ENCODE measurements at places on chromosomes 16 and 17. TPM values are rescaled to one million over a fixed set of nuclear protein-coding genes. Genes with fewer than 3 reads are reported as not detected.

GRCh38 chr17:29255926-29256522, 9.4 kb downstream of the CRYBA1 start:
- DNase-seq = no peak

DNA sequence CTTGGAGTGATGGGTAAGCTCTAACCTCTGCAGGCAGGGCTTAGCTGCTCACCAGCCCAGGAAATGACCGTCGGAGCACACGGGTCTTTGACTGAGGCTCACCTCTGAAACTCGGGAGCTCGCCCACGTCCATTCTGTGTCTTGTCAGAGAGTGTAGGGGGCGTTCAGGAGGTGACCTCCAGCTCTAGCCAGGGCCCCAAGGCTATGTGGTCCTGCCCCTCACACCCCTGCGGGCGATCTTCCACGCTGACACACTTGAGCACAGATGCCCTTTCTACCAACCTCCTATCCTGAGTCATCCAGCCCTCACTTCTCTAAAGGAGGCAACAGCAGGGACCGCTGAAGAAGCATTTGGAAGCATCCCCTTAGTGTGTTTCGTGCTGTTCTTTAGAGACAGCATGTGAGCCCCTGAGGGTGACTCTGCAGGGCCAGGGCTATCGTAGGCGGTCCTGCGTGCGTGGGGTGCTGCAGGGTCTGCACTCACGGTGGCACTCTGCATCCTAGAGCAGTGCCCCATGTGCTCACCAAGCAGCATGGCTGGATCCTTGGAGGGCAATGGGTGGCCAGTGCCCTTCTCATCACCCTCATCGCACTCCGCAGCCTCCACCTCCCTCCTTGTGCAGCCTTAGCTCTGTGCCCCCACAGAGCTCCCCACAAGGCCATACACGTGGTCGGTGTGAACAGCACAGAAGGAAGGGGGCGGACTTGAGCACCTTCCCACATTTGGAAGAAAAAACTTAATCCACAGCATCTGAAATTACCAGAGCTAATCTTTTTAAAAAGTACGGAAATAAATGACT, 33.8 kb downstream of the SLC47A1 start:
- no peak for DNase-seq

GRCh38 chr17:68443972-68444464, 13.3 kb downstream of the WIPI1 start:
- DNase-seq = no peak

DNA sequence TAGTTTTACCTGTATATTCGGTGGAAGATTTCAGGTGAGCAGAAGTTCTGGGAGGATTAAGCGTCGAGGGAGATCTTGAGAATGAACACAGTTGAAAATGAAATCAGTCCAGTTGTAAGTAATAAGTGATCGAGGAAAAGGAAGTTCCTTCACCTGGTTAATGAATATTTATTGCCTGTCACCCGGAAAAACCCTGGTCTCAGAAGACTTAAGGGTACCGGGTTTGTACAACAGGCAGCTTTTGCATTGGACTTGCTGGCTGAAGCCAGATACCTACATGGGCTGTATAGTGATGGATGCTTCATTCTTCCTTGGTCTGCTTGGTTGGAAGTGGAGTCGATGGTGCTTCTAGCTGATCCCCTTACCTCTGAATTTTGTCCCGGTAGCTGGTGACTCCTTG, 72.7 kb downstream of the PRKCA start:
- DNase-seq = no peak

DNA sequence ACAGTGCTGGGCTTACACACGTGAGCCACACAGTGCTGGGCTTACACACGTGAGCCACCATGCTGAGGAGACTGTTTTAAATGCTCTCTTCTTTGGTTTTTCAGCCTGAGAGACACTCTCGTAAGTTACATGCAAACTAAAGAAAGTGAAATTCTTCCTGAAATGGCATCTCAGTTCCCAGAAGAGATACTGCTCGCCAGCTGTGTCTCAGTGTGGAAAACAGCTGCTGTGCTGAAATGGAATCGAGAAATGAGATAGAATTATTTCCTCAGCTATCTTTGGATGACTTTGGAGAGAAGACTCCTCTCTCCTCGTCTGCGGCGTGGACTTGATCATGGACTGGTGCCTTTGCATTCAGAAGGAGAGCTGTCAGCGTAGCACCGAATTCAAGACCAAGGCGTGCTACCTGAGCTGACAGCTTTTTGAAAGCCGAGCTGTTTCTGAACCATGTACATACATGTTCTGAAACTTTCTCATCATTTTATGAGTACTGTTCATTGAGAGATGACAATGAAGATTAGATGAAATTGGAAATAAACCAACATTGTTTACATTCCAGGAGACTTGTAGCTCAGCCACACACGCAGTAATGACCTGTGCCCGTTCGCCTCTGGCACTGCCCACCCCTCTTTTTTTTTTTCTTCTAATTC, 21.6 kb upstream of the ENDOV start:
- no peak for DNase-seq

DNA sequence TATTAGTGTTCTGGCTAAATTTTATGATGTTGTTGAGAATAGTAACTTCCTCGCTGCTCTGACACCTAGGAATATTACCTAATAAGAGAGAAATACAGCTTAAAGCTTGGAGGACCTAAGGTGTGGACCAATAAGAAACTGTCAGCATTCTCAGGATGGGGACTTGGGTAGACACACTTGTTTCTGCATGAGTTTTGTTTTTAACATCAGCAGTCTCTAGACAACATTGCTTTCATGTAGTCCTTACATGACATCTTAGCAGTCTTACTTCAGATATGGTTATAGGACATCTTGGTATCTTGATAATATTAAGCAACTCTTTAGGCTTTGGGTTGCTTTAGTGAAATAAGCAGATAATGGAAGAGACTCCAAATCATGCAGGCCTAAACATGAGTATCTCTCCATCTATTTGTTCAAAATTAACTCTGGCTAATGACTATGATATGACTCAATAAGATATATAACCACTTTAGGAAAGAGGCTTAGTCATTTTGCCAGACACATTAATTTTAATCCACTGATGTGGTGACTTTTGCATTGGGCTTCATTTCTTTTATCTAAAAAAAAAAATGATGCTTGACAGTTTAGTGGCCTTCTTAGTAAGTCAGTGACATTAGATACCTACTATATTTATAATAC, 84.5 kb downstream of the WNT3 start:
- no peak for DNase-seq

DNA sequence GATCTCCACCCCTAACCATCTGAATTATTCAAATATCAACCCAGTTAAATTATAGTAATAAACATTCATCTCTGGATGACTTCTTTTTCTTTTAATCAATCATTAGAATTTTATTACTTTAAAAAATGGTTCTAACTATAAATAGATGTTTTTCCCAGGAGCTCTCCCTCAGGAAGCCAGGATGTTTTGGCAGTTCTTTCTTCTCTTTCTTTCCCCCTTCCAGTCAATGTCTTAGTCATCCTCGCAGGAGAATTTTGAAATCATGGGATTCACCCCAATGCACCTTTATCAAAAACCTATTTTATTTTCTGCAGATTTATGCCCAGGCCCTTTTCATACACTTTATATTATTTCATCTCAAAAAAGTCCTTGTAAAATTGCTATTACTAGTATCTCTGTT, 711.6 kb downstream of the CDH11 start:
- no peak for DNase-seq

DNA sequence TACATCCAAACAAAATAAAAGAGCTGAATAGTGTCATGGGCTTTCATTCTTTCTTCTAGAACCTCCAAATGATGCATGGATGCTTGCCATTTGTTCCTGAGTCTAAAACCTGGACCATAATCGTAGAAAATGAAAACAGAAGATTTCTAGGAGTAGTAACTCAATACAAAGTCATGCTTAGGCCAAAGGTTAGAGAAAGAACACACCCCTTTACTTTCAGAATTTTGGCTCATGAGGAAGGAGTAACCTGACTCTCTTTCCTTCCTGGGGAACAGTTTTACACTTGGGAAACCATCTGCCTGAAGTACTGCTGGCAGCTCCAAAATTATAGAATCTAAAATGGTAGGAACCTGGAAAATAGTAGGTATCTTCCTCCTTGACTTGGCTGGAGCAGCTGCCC, 137.2 kb downstream of the SNX11 start:
- no peak for DNase-seq

DNA sequence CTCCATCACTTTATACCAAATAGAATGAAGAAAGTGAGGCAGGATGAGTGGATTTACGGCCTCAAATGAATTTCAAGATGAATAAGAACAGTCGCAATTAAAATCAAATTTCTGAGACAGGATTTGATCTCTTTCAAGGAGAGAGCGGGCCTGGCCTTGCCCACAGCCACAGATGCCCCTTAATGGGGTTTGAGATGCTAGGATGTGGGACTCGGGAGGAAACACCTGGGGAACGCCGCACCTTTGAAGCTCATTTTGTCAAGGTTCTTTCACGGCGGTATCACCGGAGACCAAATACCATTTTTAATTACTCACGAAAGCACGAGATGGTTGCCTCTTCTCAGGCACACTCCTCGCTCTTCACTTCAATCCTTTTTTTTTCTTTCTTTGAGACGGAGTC, 178.1 kb upstream of the SDK2 start:
- DNase-seq = no peak

DNA sequence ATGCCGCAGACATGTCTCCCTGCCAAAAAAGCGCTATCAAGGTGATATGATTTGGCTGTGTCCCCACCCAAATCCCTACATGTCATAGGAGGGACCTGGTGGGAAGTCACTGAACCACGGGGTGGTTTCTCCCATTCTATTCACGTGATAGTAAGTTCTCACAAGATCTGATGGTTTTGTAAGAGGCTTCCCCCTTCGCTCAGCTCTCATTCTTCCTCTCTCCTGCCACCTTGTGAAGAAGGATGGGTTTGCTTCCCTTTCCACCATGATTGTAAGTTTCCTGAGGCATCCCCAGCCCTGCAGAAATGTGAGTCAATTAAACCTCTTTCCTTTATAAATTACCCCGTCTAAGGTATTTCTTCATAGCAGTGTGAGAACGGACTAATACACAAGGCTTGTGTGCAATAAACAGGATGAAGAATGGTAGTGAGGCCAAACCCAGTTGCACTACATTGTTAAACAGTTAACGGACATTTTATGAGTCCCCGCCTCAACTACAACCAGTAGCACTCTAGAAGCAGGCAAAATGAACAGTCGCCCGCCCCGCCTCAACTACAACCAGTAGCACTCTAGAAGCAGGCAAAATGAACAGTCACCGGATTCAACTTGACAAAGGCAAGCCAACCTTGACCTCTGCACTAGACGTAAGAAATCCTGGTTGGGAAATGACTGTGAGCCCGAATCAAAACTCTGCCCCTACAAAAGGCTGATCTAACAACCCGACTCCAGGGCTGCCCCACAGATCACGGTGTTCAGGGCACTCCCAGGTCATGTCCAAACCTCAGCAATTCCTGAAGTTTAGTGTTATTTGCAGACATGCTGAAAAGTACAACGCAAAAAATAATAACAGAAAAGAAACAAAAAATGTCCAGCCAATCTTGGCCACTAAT, 26.3 kb downstream of the VPS53 start:
- DNase-seq = no peak

DNA sequence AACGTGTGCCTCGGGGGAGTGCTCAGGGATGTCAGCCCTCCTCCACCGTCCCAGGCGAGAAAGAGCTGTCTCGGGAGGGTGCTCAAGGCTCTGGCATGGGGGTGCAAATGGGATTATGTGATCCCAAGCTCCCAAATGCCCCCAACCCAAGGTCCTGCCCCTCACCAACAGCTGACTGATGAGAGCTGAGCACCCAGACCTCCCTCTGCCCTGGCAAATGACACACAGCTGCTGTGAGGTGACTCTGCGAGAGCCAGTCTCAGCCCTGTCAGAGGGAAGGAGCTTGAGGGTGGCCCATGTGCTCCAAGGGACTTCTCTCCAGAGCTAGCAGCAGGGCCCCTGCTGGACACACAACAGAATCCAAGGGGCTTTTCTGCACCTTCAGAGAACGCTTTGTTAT, 7.7 kb downstream of the CDH5 start:
- no peak for DNase-seq

DNA sequence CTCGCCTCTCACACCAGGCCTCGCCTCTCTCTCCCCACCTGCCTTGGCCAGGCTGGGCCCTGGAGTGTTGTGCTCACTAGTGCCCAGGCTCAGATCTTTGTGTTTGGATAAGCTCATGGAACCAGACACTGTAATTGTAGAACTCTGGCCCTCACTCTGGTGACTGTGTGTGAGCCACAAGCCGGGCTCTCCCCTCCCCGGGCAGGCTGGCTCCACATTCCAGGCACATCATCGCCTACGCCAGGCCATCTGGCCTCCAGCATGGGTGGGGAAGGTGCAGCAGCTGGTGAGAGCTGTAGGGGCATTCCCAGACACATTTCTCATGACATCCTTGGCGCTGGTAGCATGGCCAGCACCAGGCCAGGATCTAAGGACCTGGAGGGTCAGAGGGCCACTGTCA, 202.3 kb downstream of the RAB11FIP4 start:
- peak; percentile 32 for DNase-seq

GRCh38 chr16:2773188-2773968, 3.7 kb downstream of the ELOB start:
- no peak for DNase-seq

ACSM2A gene
- total RNA-seq = not detected

KRT34 gene
- not detected for total RNA-seq

ARHGAP44 gene
- 239 TPM for total RNA-seq

ZNF750 gene
- total RNA-seq = not detected
